Prostate gland (tissue), 2 donors: ENCODE measurements at places on chromosomes 6 and 20.

DNA sequence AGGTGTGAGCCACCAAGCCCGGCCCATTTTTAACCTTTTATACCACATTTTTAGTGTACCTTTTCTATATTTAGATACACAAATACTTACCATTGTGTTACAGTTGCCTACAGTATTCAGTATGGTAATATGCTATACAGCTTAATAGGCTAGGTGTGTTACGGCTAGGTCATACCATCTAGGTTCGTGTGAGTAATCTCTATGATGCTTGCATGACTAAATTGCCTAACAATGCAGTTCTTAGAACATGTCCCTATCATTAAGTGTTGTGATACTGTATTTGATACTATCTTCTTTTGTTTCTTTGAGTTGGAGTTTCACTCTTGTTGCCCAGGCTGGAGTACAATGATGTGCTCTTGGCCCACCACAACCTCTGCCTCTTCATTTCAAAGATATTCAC, 387.7 kb upstream of the SASH1 start:
- no peak for DNase-seq
- no peak overlapping the region for H3K4me3 ChIP-seq
- H3K27me3 ChIP-seq, result no peaks in the 10 kb centered on the region
- H3K4me1 ChIP-seq, result no peaks in the 10 kb centered on the region
- H3K36me3 ChIP-seq, result no peaks in the 10 kb centered on the region

DNA sequence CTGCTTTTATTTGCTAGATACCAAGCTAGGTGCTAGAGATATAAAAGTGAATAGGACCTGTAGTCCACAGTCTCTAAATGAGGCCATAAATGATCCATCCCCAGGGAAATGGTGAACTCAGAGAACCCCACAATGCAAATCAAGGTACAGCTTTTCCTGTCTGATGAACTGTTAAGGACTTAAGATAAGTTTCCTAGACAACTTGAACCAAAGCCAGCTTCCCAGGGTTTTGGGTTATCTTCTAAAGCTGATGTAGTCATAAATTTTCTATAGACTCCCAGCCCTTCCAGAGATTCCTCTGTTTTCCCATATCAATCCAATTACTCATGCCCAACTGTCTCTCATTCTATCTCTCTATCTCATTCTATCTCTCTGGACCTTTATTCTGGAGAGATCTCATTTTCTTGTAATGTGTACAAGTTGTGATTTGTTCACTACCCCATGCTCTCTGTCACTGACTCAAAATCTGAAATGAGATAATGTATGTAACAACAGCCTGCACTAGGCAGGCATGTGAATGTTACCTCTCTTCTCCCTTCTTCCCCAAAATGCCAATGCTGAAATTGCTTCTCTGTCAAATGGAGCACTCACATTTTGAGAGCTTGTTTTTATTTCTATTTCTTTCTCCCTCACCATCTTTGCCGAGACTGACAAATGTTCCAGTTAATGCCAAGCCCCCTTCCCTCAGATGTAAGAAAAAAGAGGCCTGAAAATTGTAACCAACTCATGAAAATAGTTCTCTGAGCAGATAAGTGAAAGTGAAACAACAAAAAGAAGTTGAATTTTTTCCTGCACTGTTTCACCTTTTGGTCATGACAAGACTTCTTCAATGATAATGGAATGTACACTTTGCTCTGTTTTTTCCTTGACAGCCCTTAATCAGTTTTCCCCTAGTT, 279.9 kb downstream of the SLC35F1 start:
- H3K4me1 ChIP-seq, result no peaks in the 10 kb centered on the region
- H3K27me3 ChIP-seq, result no peaks in the 10 kb centered on the region
- DNase-seq, result no peak
- no peaks in the 10 kb centered on the region for H3K36me3 ChIP-seq
- H3K4me3 ChIP-seq, result no peak overlapping the region

GRCh38 chr6:111782887-111783466, 90.3 kb downstream of the FYN start:
- H3K27me3 ChIP-seq, result no peaks in the 10 kb centered on the region
- H3K4me1 ChIP-seq, result no peaks in the 10 kb centered on the region
- H3K27ac ChIP-seq, result no peak overlapping the region
- DNase-seq, result no peak

GRCh38 chr6:142850679-142851423, 94.1 kb downstream of the HIVEP2 start:
- H3K36me3 ChIP-seq, result no peaks in the 10 kb centered on the region
- no peaks in the 10 kb centered on the region for H3K27me3 ChIP-seq
- no peak overlapping the region for H3K4me3 ChIP-seq

GRCh38 chr6:149454346-149454848, 30.4 kb downstream of the ZC3H12D start:
- no peaks in the 10 kb centered on the region for H3K27me3 ChIP-seq
- peak overlapping the region; percentile 60 for H3K27ac ChIP-seq
- H3K36me3 ChIP-seq, result no peaks in the 10 kb centered on the region
- peaks cover 8% of the 10 kb centered on the region for H3K4me1 ChIP-seq
- no peak overlapping the region for H3K4me3 ChIP-seq
- peak; percentile 85 for DNase-seq

GRCh38 chr20:59153355-59153681, 10.3 kb upstream of the ZNF831 start:
- no peak overlapping the region for H3K4me3 ChIP-seq
- peak; percentile 80 for DNase-seq
- no peak overlapping the region for H3K27ac ChIP-seq
- no peaks in the 10 kb centered on the region for H3K4me1 ChIP-seq
- H3K27me3 ChIP-seq, result no peaks in the 10 kb centered on the region
- H3K36me3 ChIP-seq, result no peaks in the 10 kb centered on the region

DNA sequence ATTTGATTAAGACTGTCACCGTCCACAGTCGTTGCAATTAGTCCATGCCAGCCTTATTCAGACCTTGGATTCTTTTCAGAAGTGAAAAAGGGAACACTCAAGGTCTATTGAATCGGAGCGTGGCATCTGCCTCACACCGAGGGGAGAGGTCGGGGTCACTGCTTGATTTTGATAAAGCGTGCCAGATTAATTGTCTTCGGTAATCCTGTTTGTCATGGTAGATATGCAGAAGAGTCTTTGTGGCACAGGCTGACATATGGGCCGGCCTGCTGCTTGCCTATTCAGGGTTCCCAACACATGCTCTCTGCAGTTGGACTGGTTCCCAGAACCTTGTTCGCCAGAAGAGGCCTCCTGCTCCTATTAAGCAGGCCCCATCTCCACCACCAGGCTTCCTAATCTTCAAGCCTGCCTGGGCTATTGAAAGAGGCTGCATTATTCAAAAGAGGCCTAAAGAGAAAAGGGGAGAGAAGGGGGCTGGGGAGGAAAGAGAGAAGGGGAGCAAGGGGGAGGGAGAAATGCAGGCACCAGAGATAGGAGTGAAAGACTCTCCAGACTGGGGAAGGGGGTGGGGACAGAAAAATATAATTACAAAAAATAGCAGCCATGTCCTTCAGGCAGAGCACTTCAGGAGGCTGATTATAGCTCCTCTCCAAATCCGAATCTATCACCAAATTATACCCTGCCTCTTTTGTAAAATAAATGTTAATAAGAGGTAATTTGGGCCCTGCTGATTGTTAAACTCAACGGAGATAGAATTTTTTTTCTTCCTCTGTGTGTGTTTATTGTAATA, 611.3 kb downstream of the HDGFL1 start:
- H3K27me3 ChIP-seq, result no peaks in the 10 kb centered on the region
- no peaks in the 10 kb centered on the region for H3K4me1 ChIP-seq
- no peaks in the 10 kb centered on the region for H3K36me3 ChIP-seq

DNA sequence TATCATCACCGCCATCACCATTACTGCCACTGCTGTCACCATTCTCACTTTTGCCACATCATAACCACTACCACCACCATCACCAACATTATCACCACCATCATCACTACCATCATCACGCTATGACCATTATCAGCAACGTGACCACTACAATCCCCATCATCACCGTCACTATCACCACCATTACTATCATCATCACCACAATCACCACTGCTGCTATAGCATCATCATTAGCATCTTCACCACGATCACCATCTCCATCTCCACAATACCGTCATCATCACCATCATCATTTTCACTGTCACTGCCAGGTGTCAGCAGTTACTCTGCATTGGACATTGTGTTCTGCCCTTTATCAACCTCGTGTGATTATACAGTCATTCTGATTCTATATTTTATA, 19.0 kb downstream of the CST4 start:
- no peaks in the 10 kb centered on the region for H3K27me3 ChIP-seq
- no peaks in the 10 kb centered on the region for H3K4me1 ChIP-seq
- H3K27ac ChIP-seq, result no peak overlapping the region
- no peaks in the 10 kb centered on the region for H3K36me3 ChIP-seq

DNA sequence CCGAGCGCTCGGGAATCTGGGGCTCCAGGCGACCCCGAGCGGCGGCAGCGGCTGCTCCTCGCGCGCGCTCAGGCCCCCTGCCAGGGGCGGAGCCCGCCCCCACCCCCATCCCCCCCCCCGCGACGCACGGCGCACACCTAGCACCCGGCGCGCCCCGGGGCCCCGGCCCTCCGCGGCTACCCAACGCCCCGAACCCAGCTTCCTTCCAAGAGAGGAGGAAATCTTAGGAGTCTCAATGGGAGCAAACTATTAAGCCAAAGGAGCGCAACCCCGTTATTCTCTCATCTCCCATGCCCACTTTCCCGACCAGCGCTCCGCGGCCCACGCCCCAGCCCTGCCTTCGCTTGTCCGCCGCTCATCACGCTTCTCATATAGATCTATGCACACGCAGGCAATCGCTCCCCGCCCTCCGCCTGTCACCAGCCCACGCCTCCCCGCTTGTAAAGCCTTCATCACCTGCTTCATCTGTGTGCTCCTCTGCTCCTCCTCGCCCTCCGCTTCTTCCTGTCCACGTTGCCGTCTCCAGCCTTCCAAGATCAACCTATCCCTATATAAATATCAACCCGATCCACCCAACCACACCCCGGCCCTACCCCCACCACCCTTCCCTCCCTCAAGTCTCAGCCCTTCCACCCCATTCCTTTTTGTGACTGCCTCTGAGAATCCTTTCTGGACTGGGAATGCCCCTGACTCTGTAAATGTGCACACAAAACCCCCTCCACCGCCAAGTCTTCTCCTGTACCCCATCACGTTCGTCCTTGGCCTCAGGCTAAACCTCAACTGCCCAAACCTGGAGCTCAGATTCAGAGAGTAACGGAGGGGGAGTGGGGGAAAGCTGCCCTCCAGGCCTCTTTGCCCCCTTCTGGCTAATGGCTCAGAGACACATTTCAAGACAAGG, at the start of gene DLK2:
DLK2 (minus strand) TSS at position 18 of the 898 bp plus-strand sequence. CDS start 723 bp downstream, outside the sequence.
- H3K36me3 ChIP-seq, result peaks cover 3% of the 10 kb centered on the region
- H3K27ac ChIP-seq, result peak within 1 kb of the TSS; percentile 71
- no peaks in the 10 kb centered on the region for H3K27me3 ChIP-seq
- peak within 1 kb of the TSS; percentile 45 for H3K4me3 ChIP-seq
- no peak for DNase-seq

GRCh38 chr6:122116119-122116834, 283.2 kb upstream of the HSF2 start:
- no peak for DNase-seq
- no peaks in the 10 kb centered on the region for H3K4me1 ChIP-seq
- no peaks in the 10 kb centered on the region for H3K27me3 ChIP-seq
- H3K36me3 ChIP-seq, result no peaks in the 10 kb centered on the region
- no peak overlapping the region for H3K4me3 ChIP-seq

- peak within 1 kb of the TSS; percentile 53 for H3K4me3 ChIP-seq
- DNase-seq, result peak; percentile 97
- peak within 1 kb of the TSS; percentile 74 for H3K27ac ChIP-seq
- H3K4me1 ChIP-seq, result peaks cover 6% of the 10 kb centered on the region
- no peaks in the 10 kb centered on the region for H3K27me3 ChIP-seq
These were observed at the start of gene NUS1 for GRCh38 chr6:117674991-117675657. Gene NUS1 (plus strand): TSS chr6:117675469. CDS start chr6:117675671, 202 bp downstream.

DNA sequence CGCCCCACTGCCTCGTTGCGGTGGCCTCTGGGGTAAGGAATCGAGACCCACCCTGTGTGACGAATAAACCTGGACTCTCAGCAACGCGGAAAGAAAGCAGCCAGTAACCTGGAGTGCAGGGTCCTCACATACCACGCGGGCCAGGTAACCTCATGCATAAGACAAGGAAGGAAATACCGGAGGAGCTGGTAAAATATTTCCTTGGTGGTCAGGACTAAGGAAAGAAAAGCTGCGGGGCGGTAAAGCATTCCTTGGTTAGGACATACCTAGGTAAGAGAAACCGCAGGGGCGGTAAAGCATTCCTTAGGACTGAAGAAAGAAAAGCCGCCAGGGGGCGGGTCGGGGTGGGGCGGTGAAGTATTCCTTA, 80.7 kb downstream of the SYTL3 start:
- H3K27ac ChIP-seq, result no peak overlapping the region
- H3K4me3 ChIP-seq, result no peak overlapping the region
- no peak for DNase-seq
- H3K4me1 ChIP-seq, result no peaks in the 10 kb centered on the region

DNA sequence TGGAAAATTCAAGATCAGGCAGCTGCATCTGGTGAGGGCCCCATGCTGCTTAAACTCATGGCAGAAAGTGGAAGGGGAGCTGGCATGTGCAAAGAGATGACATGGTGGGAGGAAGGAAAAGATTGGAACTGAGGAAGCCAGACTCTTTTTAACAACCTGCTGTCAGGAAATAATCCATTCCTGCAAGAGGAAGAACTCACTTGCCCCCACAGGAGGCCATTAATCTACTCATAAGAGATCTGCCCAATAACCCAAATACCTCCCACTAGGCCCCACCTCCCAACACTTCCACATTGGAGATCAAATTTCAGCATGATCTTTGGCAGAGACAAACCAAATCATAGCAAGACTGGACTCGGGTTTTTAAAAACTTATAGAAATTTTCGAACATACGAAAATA, 200.5 kb upstream of the KCNQ5 start:
- H3K4me3 ChIP-seq, result no peak overlapping the region
- no peak for DNase-seq
- no peaks in the 10 kb centered on the region for H3K36me3 ChIP-seq
- no peaks in the 10 kb centered on the region for H3K4me1 ChIP-seq
- H3K27me3 ChIP-seq, result no peaks in the 10 kb centered on the region

DNA sequence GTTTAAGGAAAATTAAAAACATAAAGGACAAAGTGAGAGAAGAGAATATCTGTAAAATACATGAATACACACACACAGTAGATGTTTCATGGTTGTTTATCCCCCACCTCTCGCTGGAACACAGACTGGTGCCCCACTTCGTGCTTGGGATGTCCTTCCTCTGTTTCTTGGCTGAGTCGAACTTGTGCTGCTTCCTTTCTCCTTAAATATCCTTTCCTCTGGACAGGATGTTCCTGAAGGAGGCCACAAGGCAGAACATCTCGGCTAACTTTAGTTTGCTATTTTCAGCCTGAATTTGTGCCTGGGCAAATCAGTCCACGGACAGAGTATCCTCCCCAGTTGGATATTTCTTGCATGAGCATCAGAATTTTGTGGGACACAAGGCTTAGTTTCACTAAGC, 54.7 kb upstream of the ZMYND8 start:
- H3K27ac ChIP-seq, result peak overlapping the region; percentile 36
- no peaks in the 10 kb centered on the region for H3K4me1 ChIP-seq
- no peak overlapping the region for H3K4me3 ChIP-seq
- H3K36me3 ChIP-seq, result no peaks in the 10 kb centered on the region
- no peak for DNase-seq

DNA sequence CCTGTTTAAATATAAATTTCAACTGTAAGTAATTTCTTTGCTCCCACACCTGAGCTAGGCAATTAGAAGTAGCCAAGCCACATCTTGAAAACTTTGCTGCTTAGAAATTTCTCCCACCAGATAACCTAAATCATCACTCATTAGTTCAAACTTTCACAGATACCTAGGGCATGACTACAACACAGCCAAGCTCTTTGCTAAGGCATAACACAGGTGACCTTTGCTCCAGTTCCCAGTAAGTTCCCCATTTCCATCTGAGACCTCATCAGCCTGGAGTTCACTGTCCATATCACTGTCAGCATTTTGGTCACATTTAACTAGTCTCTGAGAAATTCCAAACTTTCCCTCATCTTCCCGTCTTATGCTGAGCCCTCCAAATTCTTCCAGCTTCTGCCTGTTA, 79.8 kb upstream of the OPRM1 start:
- no peaks in the 10 kb centered on the region for H3K27me3 ChIP-seq
- no peaks in the 10 kb centered on the region for H3K36me3 ChIP-seq
- H3K4me1 ChIP-seq, result no peaks in the 10 kb centered on the region
- no peak for DNase-seq
